GM12878 (cell line): ENCODE measurements at places on chromosomes 4 and X.
A peak's percentile ranks its signal among the peaks of the same experiment; 100 is the strongest.

DNA sequence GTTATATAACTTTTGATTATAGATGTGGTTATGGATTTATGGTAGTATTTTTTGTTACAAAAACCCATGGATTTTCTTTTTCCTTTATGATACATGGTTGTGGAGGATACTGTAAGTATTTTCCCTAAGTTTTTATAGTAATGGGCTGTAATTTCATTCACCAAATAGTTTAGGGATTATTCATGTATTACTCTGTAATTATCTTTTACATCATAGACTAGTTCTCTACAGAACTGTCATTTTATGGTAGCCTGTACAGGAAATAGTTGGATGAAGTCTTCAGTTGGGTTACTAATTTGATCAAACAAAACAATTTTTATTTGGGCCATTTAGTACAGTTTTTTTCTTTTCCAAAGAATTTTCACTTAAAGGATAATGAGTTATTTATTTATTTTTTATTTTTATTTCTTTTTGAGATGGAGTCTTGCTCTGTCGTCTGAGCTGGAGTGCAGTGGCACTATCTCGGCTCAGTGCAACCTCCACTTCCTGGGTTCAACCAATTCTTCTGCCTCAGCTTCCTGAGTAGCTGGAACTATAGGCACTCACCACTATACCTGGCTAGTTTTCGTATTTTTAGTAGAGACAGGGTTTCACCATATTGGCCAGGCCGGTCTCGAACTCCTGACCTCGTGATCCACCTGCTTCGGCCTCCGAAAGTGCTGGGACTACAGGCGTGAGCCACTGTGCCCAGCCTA is 42.1 kb downstream of the RBPJ start:
- DNase-seq, result no peak

DNA sequence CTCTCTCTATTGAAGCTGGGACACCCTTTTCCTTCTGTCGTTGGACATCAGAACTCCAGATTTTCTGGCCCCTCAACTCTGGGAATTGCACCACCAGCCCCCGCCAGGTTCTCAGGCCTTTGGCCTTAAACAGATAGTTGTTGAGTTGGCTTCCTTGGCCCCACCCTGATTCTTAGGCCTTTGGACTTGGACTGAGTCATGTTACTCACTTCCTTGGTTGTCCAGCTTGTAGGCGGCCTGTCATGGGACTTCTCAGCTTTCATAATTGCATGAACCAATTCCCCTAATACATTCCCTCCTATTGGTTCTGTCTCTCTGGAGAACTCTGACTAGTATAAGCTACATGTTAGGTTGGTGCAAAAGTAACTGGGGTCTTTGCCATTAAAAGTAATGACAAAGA is 195.7 kb downstream of the GPAT3 start:
- DNase-seq, result no peak

- no peak for DNase-seq
Observed at GRCh38 chrX:39174241-39174771, 373.0 kb downstream of the MID1IP1 start.

DNA sequence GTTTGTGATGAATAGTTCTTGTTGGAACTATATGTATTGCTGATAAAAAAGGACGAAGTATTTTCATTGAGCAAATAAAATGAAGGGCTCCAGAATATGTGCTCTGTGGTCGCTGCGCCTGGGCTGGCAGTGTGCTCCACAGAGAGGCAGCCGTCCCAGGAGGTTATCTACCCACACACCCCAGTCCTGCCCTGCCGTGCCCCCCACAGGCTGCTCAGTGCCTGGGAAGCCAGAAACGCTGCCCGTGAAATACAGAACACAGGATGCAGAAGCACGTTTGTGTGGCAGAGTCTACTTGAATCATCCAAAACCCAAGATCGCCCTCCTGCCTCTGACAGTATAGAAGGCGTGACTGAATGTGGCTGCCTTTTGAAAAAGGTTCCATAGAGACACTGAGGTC is 1.4 kb downstream of the CLDN22 start:
- DNase-seq, result no peak

DNA sequence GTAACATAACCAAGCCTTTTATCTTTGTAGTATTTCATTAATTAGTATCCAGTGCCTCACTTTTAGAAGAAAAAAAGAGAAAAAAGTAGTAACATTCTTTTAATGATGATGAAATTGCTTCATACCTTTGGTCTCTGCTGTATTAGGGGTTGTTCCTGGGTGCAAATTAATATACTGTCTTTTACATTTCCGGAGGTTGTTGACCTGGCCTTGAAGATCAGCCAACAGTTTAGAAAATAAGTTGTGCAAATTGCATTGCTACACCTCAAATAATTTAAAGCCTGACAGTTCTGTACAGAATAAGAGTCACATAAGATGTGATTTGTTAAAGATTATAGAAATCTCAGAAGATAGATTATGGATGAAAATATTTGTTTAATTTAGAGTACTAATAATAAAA is 3.8 kb downstream of the NFKB1 start:
- DNase-seq, result no peak

GRCh38 chr4:37628977-37629609 is 57.1 kb downstream of the RELL1 start:
- DNase-seq, result no peak

DNA sequence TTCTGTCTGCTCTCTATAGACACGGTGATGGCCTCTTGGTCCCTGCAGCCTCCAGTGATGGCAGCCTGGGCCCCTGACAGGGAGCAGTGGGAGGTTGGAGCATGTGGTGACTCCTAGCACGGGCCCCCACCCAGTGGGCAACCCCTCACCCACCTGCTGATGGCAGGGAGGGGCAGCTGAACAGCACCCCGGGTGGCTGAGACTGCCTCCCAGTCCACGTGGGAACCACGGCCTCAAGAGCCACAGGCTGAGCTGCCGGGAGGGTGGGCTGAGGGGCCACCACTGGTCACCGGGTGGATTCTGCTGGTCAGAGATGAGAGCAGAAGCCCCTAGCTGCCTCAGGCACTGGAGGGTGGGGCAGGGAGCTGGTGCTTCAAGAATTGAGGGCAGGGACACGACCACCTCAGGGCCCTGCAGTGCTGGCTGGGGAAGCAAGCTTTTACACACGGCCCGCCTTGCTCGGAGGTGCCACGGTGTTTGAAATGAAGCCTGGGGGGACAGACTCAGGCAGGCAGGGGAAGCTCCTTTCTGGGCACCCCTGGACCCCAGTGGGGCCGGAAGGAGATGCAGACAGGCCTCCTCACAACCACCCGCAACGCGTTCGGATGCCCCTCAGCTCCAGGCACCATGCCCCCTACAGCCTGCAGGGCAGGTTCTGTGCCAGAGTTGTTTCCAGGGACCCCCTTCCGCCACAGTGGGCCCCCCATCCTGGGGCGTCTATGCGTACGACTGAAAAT is 6.3 kb upstream of the HAUS3 start:
- no peak for DNase-seq

- no peak for DNase-seq
Observed at GRCh38 chr4:10092481-10093270, 23.9 kb downstream of the WDR1 start.

- DNase-seq, result no peak
Observed at GRCh38 chr4:66575008-66575696, 904.9 kb upstream of the EPHA5 start.

DNA sequence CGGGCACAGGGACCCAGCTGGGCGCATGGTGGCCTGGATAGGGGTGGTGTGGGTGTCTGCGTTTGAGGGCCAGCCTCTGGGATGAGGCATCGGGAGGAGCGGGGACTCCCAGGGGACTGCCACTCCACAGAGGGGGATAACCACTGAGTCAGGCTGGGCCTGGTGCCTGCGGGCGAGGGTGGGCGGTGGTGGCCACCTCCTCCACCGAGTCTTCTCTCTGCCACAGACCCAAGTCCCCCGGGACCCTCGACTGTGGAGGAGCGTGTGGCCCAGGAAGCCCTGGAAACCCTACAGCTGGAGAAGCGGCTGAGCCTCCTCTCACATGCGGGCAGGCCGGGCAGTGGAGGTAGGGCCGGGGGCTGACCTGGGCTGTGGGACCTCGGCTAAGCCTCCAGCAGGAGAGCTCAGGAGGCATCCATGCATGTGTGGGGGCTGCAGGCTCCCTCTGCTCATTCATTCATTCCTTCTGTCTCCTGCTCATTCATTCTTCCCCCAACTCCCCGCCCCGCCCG is 26.4 kb downstream of the DOK7 start:
- no peak for DNase-seq

DNA sequence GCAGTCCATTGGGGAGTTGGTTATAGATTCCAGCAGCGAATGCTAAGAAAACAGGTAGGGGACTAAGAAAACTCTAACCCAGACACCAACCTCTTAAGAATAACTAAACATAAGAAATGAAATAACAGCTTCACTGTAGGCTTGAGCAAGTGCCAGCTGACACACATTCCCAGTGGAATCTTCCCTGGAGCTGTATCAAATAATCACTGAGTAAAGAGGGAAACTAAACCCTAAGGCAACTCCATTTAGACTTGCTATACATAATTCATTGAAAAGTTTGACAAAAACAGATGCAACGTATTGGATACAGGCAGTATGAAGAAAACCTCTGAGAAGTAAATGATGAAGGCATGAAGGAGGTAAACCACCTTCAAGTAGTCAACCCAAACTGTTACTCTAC is 293.5 kb downstream of the OPHN1 start:
- DNase-seq, result no peak

- DNase-seq, result no peak
Observed at GRCh38 chrX:154084449-154085300, 12.8 kb downstream of the MECP2 start.

GRCh38 chr4:186727169-186727976 is 3.7 kb upstream of the FAT1 start:
- DNase-seq, result no peak

- no peak for DNase-seq
Observed at GRCh38 chr4:186727977-186728519, 4.4 kb upstream of the FAT1 start.

DNA sequence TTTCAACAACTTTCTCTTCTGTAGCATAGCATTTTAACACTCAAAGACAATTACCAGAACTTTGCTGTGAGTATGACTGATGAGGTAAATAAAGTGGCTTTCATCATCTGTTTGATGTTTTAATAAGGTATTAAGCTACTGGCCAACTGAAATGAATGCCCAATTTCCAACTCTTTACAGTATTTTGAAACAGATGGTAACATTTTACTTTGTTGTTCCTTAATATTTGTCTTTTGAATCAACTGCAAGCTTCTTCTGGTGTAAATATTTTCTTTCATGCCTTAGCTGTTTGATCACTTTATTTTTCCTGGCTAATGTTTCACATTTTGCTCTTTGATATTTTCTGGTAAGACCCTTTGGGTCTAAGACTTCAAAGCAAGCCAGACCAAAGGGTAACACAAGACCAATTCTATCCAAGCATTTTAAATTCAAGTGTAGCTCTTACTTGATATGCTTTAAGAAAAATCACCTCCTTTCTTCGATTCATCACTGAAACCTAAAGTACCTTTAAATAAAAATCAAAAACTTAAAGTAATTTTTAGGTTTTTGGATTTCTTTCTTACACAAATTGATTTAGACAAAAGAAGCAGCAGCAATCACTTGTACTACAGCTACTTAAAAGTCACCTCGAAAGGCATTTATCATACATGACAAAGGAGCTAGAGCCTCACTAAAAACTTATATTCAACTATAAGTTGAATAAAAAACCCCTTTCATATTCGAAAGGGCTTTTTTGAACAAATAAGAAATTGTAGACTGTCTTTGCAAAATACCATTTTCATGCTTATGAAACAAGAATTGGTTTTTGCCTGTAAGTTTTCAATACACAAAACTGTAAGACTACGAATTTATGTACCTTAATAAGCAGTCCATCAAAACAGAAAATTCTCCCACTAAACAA is 57.6 kb downstream of the TBCK start:
- no peak for DNase-seq

DNA sequence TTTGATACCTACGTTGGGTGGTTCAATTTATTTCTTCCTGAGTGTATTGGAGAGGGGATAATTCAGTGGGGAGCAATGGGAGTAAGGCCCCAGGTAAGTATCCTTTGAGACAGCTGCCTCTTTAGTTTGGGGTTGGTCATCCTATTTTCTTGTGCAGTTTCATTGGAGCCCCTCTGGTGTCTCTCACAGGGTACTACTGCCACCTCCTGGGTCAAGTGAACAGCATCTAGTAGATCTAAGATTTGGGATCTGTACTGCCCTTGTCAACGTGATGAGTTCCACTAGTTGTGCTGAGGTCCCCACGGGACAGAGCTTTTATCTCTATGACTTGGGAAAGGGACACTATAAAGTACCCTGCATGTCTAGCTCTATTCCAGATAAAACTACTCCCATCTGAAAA is 80.6 kb downstream of the PBDC1 start:
- peak; percentile 30 for DNase-seq

DNA sequence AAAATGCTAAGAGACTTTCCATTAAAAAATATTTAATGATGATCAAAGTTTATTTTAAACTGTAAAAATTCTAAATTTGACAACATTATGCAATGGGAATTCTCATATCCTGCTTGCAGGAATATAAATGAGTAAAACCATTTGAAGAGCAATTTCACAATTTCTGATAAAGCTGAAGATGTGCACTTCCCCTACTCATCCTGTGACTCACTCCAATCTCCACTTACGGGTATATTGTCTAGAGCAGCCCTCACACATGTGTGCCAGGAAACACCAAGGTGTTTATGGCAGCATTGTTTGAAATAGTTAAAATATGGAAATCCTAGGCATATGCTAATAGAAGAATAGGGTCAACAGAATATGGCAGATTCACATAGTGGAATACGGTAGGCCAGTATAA is 158.4 kb downstream of the PDHA2 start:
- no peak for DNase-seq

- no peak for DNase-seq
Observed at GRCh38 chrX:17500145-17500579, 125.2 kb downstream of the NHS start.

DNA sequence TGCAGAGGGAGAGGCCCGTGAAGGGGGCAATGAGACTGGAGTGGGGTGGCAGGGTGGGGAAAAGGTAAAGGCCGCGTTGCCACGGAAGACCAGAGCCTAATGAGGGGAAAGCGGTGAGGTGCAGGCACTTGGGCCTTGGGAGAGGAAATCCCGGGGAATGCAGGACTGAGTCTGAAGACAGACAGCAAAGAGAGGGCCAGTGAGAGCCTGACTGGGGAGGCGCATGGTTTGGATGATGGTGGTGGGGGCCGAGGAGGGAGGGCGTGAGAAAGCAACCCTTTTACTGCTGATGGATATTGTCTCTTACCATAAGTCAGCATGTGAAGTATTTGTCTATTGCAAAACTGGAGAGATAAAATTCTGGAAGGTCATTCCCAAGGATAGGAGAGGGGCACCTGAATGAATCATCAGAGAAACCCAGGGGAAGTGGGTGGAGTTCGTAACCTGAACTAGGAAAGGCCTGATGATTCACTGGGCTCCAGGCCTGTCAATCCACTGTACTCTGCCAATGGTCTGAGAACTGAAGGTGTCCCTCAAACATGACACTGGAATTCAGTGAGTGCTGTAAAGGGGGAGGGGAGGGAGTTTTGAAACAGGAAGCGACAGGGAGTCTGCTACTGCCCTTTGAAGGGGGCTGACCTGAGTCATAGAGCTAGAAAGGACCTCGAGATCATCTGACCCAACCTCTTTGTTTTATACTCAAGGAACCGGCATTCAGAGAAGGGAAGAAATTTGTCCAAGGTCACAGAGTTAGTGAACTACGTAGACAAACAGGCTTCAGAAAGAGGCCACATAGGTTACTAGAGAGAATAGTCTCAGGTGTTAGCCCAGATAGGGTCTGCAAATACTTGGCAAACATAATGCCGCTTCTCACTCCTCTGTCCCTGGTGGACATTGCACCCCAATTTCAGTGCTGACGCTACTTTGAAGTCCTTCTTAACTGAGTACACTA is 52.2 kb downstream of the NALF2 start:
- DNase-seq, result no peak
